ENCODE measurements at places on chromosomes 3 and 15.
A peak's percentile ranks its signal among the peaks of the same experiment; 100 is the strongest.

DNA sequence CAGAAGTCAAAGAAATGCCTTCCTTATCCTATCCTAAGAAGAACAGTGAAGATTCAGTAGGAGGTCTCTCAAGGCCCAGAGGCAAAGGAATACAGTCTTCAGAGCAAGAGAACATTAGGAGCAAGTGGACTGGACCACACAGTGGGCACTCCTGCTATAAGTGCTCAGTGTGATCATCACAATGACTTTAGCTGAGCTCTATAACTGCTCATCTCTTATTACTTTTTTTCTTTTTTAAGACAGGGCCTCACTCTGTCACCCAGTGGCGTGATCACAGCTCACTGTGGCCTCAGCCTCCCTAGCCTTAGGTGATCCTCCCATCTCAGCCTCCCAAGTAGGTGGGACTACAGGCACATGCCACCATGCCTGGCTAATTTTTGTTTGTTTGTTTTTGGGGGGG is 48.1 kb downstream of the COL8A1 start:
- no peak for DNase-seq

DNA sequence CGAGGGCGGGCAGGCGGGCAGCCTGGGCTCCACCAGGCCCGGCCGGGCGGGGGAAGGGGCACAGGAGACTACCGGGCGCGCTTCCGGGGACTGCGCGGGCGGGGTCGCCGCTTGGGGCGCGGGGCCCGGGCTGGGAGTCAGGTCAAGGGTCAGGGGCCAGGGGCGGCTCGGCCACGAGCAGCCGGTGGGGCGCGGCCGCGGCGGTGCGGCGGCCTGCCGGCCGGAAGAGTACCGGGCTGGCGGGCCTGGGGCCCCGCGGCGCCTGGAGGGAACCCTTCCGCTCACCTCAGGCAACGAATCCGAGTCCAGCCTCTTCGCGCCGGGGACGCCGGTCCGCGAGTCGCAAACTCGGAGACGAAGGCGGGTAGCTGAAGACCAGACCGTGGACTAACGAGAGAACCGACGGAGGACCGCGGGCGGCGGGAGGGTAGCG is 225 bp downstream of the RHOA start:
- peak; percentile 13 for DNase-seq

GRCh38 chr3:196220991-196221390 is 4.7 kb downstream of the SLC51A start:
- no peak for DNase-seq

GRCh38 chr3:34260271-34261000 is 462.0 kb downstream of the PDCD6IP start:
- peak; percentile 13 for DNase-seq

- no peak for DNase-seq
Measured at GRCh38 chr3:58427661-58428361, 5.8 kb downstream of the PDHB start.

DNA sequence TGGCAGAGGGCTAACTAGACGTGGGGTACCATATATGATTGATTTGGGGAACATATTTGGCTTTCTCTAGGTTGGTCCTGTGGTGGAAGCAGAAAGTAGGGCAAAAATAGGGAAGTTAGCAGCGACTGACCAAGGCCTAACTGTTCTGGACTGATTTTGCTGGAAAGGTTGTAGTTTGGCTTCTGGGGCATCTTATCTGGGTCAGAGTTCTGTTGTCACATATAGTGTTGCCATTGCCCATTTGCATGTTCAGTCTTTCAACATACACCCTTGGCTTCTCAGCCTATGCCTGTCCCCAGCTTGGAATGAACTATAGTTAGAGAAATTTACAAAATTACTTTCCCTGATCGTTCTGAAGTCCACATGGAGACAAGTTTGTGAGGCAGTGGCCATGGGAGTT is 426.5 kb downstream of the TBC1D5 start:
- DNase-seq: no peak

DNA sequence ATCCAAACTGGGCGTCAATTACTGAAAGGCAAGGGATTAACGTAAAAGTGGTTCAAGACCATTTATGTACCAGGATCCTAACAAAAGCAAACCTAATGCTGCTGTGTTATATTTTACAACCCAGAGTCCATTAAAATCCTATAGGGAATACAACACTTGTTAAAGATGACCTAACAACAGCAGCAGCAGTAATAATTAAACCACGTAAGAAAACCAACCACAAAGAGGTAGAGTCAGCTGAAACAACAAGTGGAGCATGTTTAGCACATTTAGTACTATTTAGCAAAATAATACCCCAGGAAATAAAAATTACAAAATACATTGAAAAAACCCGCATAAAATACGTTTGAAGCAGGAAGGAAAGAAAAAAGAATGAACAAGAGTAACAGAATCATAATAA is 82.1 kb upstream of the AGBL1 start:
- DNase-seq: no peak

DNA sequence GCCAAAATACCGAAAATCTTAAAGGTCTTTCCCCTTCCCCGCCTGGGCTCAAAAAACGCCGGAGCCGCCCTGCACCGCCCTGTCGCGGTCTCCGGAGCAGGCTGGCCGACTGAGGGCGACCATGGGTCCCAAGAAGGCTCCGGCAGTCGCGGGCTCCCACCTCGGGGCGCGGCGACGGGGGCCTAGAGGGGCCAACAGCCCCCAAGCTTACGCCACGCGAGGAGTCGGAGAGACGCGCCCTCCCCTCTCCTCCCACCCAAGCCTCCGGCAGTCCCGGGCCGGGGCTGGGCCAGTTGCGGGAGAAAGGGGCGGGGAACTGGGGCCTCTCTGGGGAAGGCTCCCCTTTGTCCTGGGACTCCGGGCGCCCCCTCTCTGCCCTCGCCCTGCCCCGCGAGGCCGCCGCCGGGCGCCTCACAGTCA is 69.2 kb downstream of the GOLGA8B start:
- peak; percentile 72 for DNase-seq

DNA sequence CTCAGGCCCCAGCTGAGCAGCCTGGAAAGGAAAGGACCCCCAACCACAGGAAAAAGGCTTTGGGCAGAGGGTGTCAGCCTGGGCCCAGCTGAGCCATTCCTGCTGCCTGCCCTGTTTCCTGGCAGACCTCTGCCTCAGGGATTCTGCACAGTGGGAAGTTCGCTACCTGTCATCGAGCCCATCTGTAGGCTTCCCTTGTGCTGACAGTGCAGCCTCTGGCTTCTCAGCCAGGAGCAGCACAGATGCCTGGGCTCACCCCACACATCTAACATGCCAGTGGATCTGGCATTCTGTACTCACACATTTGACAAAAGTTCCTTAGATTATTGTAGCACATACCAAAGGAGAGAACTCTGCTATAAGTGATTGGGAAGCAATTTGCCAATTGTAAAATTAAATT is 202.2 kb downstream of the SSR3 start:
- no peak for DNase-seq

DNA sequence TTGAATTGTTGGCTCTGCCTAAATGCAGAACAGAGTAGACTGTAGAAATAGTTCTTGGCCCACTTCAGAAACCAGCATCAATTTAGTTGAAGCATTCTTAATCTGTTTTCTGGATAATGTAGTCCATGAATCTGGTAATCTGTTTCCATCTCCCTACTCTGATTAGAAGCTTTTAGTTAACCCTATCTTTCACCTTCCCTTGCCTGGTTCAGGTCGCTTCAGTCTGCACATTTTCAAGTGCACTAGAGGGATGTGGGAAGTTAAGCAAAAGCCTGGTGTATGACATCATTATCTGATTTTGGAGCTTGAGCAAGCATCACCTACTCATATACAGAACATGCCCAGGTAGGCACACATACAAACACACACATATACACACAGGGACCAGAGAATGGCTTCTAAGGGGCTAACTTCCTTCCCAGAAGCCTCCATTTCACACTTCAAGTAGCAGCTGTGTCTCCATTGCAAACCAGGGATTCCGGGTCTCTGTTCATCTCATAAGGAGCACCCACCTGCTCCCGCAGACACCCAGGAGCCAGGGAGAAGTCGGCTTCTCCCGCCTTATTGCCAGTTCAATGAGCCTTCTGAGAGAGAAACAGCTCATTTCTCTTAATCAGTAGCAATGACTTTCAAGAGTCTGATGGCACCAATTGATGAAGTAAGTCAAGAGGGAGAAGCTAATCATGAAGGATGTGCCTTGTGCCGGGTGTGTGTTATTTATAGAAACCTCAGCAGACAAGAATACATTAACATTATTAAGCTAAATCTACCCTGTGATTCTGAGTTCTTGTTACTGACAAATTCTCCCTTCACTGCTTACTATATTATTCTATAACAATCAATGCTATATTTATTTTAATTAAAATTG is 347.9 kb upstream of the STAC start:
- no peak for DNase-seq

- no peak for DNase-seq
Measured at GRCh38 chr3:4751029-4751501, 228.2 kb upstream of the BHLHE40 start.

DNA sequence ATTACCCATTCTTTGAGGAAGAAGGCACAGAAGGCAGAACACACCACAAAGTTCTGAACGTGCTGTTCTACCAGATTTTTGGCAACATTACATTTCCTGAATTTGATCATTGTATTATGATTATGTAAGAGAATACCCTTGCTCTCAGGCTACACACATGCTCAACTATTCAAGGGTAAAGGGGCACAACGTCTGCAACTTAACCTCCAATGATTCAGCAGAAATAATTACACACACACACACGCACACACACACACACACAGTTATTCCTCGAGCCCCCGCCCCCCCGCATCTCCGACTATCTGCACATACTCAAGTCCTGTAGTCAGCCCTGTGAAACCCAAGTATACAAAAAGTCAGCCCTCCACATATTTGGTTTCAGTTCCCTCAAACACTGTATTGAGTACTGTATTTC is 26.8 kb downstream of the RPN1 start:
- no peak for DNase-seq

- DNase-seq: no peak
Measured at GRCh38 chr15:90914305-90915080, 11.4 kb downstream of the MAN2A2 start.

DNA sequence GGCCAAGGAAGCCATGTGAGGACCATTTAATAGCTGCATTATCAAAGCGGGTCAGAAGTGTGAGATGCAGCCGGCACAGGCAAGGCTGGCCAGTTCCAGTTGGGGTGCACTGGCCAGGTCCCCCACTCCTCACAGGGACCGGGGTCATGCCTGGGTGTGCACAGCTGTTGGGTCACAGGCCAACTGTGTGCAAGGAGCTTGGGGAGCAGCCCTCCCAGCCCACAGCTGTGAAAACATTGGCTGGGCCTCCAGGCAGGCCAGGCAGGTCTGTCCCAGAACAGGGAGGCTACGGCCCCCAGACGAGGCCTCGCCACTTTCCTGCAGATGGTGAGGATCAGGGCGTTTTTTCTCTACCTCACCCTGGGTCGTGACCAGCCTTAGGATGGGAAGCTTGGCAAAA is 521.0 kb downstream of the NTRK3 start:
- DNase-seq: no peak

- DNase-seq: no peak
Measured at GRCh38 chr3:31670136-31670535, 137.4 kb downstream of the STT3B start.

DNA sequence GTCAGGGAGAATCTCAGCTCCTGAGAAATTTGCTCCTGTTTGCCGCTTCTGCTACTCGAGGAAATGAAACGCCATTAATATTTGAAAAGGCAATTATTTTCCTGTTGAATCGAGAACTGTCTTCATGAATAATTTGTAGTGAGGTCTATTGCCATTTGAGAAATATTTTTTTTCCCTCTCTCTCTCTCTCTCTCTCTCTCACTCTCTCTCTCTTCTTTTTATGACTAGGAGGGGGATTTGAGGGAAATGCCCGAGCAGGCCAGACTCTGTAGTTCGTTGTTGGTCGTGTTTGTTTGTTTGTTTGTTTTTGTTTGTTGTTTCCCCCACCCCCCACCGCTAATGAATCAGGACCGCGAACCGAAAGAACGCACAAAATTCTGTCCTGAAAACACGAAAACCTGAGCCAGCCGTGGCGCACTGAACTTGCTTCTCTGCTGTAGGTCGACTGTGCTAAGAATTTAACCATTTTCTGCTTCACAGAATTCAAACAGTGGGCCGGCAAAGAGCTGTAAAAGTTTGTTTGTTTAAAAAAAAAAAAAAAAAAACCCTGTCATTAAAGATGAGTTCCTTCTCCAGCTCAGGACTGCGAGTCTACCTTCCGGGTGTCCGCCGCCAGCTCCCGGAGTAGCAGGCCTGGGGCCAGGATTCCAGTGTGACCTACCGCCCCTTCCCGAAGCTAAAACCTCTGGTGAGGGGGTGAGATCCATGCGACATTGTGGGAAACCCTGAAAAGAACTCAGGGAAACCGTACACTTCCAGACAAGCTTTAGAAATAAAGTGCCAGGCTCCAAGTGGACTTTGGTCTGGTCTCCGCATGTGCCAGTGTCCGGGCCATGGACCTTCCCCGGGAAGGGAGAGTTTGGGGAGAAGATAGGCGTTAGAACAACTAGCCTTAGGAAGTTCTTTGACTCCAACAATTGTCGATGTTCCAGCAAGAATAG is 12.1 kb downstream of the ZIC4 start:
- no peak for DNase-seq

- no peak for DNase-seq
Measured at GRCh38 chr3:195758721-195759353, 38.1 kb downstream of the MUC20 start.

DNA sequence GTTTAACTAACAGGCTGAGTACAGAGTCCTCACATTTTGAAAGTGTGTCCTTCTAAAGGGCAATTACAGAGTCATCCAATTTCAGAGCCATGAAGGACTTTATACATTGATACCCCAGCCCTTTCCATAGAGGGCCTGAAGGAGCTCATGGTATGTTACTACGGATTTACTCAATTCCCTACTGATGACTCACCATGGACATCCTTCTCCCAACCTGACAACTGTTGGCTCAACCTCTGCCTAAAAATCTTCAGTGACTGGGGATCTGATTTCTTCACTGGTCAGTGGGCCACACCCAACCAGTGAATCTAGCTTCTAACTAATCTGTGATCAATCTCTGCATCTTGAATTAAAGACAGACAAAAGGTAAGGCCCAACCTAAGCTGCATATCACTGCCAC is 963.4 kb upstream of the CFAP20DC start:
- no peak for DNase-seq

DNA sequence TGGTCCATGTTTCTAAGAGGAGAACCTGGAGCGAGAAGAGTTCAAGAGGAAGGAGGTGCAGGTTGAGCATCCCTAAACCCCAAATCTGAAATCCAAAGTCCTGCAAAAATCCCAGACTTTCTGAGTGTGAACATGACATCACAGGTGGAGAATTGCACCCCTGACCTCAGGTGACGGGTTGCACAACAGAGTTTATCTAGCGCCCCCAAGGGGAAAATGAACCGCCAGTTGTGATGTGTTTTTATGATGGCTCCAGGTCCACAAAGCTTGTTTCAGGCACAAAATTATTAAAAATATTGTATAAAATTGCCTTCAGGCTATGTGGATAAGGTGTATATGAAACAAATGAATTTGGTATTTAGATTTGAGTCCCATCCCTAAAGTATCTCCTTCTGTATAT is 420.0 kb downstream of the GABRB3 start:
- DNase-seq: no peak

- peak; percentile 88 for DNase-seq
Measured at GRCh38 chr3:69120879-69121464, 1.4 kb downstream of the LMOD3 start.

DNA sequence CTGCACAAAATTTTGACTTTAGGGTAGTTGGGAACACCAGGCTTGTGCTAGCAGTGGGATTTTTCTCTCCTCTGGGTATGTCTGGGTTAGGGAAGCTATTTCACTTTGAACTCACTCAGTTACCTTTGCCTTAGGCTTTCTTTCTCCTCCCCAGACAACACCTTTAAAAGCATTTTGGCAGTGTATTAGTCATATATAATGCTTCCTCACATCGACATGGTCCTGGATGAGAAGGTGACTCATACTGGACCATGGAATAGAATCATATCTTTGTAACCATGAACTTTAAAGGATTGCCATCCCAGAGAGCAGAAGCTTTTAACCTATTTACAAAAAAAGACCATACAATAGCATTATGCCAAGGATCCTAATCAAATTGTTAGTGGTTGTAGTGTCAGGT is 2.7 kb downstream of the RYR3 start:
- no peak for DNase-seq
